ENCODE measurements at places on chromosomes 7 and 10.

DNA sequence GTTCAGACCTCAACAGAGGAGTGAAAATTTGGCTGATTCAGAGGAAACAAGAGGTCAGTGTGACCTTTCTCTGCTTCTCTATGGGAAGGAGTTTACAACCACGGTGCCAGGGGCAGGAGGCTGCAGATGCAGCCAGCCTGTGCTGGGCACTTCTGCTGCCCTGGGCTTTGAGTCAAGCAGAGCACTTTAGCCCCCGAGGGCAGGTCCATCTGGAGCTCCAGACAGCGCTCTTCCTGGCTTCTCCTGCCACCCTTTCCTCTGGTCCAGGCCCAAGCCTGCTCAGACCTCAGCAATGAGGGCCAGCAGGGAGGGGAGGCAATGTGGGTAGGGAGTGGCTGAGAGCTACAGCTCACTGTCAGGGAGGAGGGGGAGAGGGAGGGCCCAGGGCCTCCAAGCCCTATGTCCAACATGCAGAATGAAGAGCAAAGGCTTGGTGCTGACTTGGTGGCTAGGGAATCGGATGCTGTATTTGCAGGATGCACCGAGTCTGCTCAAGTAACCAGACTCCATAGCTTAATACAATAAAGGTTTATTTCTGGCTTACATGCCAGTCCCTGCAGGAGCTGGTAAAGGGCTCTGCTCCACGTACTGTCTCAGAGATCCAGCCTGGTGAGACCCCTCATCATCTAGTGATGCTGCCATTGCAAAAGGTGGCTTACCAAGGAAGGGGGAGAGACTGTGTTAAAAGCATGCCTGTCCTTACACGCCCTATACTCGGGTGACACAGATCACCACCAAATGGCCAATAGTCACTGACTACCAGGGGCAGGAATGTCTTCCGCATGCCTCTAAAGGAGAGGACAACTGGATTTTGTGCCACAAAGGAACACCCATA lies 481.6 kb downstream of the RPS24 start:
- no peak for DNase-seq

GRCh38 chr10:7046615-7047014 lies 364.2 kb downstream of the SFMBT2 start:
- no peak for DNase-seq

DNA sequence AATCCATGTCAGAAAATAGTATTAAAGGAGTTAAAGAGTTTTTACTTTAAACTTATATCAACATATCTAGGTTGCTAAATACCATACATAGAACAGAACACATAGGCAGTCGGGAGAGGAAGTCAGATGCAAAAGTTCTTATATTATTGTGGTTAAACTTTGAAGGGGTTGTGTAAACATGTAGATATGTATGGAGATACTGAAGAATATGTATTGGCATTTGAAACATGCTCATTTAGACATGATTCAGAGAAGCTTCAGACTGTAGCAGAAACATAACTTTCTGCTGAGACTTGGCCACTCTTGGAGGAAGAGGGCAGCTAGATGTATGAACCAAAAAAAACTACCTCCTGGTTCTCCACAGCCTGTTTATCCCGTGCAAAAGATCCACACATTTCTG lies 103.5 kb upstream of the FERD3L start:
- DNase-seq, result no peak

GRCh38 chr10:114306116-114306973 lies 67.3 kb downstream of the VWA2 start:
- DNase-seq, result no peak

GRCh38 chr10:96038476-96039387 lies 4.7 kb upstream of the CCNJ start:
- no peak for DNase-seq

- no peak for DNase-seq
Measured at GRCh38 chr7:133959505-133959904, 167.6 kb upstream of the LRGUK start.
